ENCODE measurements at places on chromosomes 3 and 15.

GRCh38 chr3:75101329-75102147 is 487.1 kb upstream of the CNTN3 start:
- no peak for DNase-seq

DNA sequence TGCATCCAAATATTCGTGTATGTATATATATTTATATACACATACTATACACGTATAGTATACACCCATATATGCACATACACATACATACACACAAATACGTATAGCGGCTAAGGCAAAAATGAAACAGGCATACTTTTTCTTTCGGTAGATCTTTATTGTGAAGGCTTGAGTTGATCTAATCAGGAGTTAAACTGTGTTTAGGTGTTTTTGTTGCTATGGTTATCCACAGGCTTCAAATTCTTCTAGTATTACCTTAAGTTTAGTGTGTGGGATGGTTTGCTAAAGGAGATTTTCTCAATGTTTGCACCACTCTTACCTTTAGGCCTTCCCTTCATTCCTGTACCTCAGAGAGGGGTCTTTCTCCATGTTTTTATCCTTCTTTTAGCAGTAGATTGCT is 28.2 kb downstream of the ZNF662 start:
- no peak for DNase-seq

GRCh38 chr15:23467110-23467600 is 20.1 kb upstream of the GOLGA6L2 start:
- peak; percentile 21 for DNase-seq

GRCh38 chr3:183508821-183509220 is 46.7 kb downstream of the KLHL6 start:
- DNase-seq, result no peak

- DNase-seq, result peak; percentile 35
Observed at GRCh38 chr3:125428216-125428830, 53.2 kb upstream of the ZNF148 start.
